ENCODE measurements at places on chromosomes 6 and 20. TPM values are rescaled to one million over a fixed set of nuclear protein-coding genes. Genes with fewer than 3 reads are reported as not detected.

PARD6B gene
- 0.72 TPM for total RNA-seq

ADGRF4 gene
- under 0.01 TPM for total RNA-seq

PLCG1 gene
- total RNA-seq, result 72.4 TPM

TRAPPC3L gene
- total RNA-seq, result 0.29 TPM

FAM209B gene
- total RNA-seq, result not detected

CLPSL2 gene
- not detected for total RNA-seq

DNAH8 gene
- 0.36 TPM for total RNA-seq

STX16 gene
- total RNA-seq, result 24.2 TPM

GCNT2 gene
- total RNA-seq, result 0.29 TPM

ASIP gene
- total RNA-seq, result not detected

BPIFA1 gene
- not detected for total RNA-seq

CGA gene
- not detected for total RNA-seq

SLC12A5 gene
- under 0.01 TPM for total RNA-seq

DNA sequence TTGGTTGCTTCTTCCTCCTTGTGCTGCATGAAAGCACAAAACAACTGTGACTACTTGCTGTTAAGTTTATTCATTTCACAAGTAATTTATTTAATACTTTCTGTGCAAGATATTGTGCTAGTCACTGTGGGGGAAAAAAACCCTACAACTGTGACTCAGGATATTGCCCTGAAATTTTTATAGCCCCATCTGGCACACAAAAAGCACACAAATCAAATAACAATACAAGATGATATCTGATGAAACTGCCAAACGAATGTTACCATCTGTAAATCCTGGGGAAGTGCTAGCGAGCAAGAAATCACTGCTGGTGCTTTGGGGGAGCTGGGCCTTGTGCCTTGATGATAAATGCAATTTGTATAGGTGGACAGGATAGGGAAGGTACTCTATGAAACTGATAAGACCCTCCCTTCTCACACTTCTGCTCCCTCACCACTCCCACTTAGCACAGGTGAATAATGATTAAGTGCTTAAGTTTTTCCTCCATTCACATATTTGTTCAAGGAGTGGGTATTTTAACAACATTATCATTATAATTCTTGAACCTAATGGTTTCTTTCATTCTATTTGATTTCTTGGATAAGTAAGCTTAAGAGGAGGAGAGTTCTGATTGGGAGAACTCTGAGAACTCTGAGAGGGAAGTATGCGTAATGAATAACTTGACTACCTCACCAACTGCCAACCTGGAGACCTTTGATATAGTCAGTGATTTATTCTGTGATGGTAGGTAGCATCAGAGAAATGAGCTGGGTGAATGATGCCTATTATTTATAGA lies 115.3 kb downstream of the RTN4IP1 start:
- peak; percentile 48 for DNase-seq

- DNase-seq, result no peak
Measured at GRCh38 chr6:28945349-28945748, 21.6 kb upstream of the TRIM27 start.

GRCh38 chr20:50418890-50419642 lies 91.1 kb upstream of the PTPN1 start:
- peak; percentile 30 for DNase-seq

DNA sequence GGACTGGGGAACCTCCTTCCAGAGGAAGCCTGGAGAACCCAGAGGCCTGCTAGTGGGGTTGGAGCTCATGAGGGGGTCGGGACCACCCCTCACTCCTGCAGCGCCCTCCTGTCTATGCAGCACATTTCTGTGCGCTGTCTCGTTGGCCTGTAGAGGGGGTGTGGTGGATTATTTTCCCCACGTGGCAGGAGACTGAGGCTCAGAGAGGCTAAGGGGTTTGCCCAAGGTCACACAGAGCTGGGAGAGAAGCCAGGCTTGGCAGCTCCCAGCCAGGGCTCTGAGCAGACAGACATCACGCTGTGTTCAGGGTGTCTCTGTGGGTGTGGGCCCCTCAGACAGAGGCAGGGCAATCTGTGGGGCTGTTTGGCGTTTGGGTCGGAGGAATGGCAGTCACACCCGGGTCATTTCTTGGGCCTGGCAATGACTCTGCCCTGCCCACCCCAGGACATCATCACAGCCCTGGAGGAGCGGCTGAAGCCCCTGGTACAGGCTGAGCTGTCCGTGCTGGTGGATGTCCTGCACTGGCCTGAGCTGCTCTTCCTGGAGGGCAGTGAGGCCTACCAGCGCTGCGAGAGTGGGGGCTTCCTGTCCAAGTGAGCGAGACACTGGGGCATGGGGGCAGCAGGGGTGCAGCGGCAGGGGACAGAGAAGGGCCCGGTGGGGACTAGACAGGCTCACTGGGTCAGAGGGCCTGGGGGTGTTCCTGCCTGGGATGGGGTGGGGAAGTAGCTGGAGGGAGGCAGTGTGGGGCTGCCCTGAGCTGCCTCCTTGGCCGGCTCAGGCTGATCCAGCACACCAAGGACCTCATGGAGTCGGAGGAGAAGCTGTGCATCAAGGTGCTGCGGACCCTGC lies 27.7 kb downstream of the UQCC2 start:
- DNase-seq, result peak; percentile 83

GRCh38 chr6:16432075-16433032 lies 194.0 kb downstream of the GMPR start:
- DNase-seq, result peak; percentile 75

DNA sequence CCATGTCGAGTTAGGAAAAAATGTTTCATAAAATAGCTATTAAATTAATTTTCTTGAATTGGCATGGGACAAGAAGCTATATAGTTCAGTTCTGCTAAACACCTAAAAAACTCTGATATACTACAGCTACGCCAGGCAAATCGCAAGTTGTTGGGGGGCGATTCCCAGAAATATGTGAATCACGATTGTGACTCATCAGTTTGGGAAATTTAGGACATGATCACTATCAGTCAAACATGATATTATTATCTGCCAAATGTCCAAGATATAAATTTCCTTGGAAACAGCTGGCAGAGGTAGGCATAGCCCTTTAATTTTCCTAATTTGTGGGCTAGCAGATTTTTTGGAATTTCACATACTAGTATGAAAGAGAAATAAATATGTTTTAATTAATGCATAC lies 123.6 kb downstream of the ATXN1 start:
- no peak for DNase-seq

GRCh38 chr20:48236000-48236970 lies 451.0 kb upstream of the SULF2 start:
- DNase-seq, result peak; percentile 61

GRCh38 chr6:81864124-81864523 lies 111.6 kb upstream of the TENT5A start:
- no peak for DNase-seq

GRCh38 chr20:41177636-41178035 lies 40.3 kb downstream of the PLCG1 start:
- peak; percentile 98 for DNase-seq

DNA sequence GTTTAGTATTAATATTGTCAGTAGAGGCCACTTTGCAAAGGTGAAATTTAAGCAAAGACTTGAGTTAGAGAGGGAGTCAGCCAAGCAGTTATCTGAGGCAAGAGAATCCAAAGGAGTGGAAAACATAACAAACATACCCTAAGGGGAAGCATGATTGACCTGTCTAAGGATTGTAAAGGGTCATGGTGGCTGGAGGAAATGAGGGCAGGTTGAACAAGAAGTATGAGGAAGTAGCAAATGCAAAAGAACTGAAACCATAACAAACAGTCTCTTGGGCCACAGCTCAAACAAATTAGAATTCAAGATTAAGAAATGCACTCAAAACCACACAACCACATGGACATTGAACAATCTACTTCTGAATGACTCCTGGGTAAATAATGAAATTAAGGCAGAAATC lies 103.2 kb downstream of the FBXO5 start:
- DNase-seq, result no peak

GRCh38 chr6:12051861-12052368 lies 39.8 kb downstream of the HIVEP1 start:
- DNase-seq, result no peak

- no peak for DNase-seq
Measured at GRCh38 chr6:51323056-51323455, 504.4 kb downstream of the TFAP2B start.

GRCh38 chr6:155828989-155829388 lies 373.4 kb upstream of the NOX3 start:
- no peak for DNase-seq

GRCh38 chr6:108875161-108875555 lies 26.9 kb downstream of the ARMC2 start:
- DNase-seq, result no peak

GRCh38 chr6:161048641-161049040 lies 57.1 kb downstream of the MAP3K4 start:
- DNase-seq, result no peak

DNA sequence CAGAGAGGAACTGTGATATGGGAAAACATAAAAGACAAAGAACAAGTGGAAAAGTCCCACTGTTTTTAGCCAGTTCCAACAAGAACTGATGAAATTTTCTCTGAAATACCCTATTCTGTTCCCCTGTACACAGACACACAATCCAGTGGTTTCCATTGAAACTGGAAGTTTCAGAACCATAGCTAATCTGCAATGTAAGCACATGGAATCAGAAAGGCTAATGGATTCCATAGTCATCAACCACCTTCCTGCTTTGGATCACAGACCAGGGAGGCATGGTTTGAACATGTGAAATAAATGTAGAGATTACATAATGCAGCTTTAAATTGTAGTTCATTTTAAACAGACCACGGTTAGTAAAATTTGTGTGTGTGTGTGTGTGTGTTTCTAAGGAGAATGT lies 242.1 kb downstream of the GJA1 start:
- DNase-seq, result no peak

GRCh38 chr20:22966787-22967464 lies 68.2 kb upstream of the SSTR4 start:
- no peak for DNase-seq

GRCh38 chr6:13272131-13273046 lies 55.9 kb downstream of the TBC1D7 start:
- no peak for DNase-seq

- peak; percentile 58 for DNase-seq
Measured at GRCh38 chr6:80607811-80608391, 501.4 kb downstream of the BCKDHB start.

DNA sequence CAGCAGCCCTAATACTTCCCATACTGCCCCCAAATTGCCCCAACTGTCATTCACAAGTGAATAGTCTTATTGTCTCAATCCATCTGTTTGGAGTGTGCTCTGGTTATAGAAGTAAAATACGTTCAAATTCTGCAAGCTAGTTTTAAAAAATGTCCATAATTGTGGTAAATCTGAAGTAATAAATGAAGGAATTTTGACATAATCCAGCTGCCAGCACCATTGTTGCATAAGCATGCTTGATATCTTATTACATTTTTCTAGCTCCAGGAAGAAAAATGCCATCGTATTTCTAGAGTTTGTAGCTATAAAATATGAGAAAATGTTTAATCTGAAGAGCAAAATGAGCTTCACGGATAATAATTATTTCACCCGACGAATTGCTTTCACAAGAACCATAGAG lies 664.7 kb downstream of the RFPL4B start:
- DNase-seq, result no peak

DNA sequence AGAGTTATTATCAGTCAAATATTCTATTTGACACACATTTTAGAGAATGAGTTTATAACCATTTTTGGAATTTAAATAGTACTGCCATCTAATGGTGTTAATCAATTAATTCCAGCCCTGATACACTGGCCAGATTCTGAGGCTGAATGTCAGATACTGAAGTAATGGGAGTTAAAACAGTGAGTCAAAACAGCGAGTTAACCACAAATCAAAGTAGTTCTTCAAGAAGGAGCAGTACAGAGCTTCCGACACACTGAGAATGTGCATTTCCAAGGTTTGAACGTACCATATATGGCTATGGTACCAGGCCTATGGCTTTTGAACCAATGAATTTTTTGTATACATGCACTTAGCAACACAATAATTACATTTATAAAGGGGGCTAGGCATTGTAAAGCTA lies 11.3 kb upstream of the CEP43 start:
- DNase-seq, result no peak

GRCh38 chr20:48571949-48572847 lies 255.6 kb downstream of the PREX1 start:
- peak; percentile 53 for DNase-seq

GRCh38 chr20:31835977-31836852 lies 9.2 kb downstream of the FOXS1 start:
- DNase-seq, result peak; percentile 99

DNA sequence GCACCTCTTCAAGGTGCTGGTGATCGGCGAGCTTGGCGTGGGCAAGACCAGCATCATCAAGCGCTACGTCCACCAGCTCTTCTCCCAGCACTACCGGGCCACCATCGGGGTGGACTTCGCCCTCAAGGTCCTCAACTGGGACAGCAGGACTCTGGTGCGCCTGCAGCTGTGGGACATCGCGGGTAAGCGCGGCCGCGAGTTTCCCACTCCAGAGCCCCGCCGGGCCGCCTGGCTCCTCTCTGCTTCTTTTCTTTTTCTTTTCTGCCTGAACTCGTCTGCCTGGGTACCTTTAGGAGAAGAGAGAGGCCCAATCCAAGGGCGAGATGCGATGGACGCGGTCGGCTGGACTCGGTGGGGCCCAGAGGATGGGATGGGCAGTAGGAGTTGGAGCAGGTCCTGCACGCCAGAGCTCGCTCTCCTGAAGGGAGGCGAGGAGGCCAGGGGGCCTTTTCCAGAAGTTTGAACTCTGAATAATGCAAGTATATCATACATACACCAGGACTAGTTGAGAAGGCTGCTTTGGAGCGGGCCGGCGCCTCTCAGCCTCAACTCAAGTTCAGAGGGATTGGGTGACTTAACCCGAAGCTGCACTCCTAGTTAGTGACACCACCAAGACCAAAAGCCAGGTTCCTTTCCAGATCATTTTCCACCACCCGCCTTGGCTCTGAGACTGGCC lies 445 bp downstream of the RAB32 start:
- DNase-seq, result peak; percentile 76
